ENCODE measurements at places on chromosomes 6 and 20. TPM values are rescaled to one million over a fixed set of nuclear protein-coding genes. Genes with fewer than 3 reads are reported as not detected.
A peak's percentile ranks its signal among the peaks of the same experiment; 100 is the strongest.

DNA sequence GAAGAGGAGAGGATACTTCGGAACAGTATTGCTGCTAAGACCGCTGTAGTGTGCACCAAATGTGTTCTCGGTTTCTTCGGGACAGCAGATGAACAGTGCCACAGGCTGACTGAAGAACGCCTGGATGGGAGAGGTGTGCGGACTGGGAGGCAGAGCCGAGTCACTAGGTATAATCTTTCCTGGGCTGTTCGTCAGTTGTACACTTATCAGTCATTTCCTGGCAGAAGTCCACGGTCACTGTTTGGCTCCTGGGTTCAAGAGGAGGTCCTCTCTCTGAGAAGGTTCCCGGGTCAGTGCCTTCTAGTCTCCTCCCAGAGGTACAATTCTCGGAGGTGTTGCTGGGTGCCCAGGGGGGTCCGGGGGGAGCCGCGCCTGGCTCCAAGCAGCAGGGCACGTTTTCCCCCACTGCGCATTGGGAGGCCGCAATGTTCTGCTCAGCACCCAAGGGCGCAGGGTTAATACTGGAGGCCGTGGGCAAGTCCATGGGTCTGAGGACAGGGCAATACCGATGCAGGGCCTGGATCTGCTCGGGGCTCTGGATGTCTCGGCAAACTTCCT lies 38.1 kb downstream of the GJA10 start:
- DNase-seq: no peak

DNA sequence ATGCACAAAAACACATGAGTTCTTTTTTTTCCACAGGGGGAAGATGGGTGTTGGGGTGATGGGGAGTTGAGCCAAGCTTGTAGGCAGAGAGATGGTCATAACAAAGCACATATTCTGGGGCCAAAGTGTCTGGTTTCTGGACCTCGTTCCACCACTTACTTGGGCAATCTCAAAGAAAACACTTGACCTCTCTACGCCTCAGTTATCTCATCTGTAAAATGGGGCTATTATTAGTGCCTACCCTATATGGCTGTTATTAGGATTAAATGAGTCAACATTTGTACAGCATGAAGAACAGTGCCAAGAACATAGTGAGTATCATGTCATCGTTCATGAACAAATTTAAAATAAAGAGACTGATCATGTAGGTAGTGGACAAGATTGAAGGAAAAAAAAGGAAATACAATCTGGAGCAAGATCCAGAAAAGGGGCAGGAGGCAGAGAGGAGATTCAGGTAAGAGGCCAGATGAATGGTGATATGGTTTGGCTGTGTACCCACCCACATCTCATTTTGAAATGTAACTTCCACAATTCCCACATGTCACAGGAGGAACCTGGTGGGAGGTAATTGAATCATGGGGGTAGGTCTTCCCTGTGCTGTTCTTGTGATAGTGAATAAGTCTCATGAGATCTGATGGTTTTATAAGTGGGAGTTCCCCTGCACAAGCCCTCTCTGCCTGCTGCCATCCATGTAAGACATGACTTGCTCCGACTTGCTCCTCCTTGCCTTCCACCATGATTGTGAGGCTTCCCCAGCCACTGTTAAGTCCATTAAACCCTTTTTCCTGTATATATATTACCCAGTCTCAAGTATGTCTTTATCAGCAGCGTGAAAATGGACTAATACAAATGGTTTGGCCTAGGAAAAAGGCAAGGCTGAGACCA lies 14.2 kb downstream of the EEF1E1 start:
- DNase-seq: no peak

DNA sequence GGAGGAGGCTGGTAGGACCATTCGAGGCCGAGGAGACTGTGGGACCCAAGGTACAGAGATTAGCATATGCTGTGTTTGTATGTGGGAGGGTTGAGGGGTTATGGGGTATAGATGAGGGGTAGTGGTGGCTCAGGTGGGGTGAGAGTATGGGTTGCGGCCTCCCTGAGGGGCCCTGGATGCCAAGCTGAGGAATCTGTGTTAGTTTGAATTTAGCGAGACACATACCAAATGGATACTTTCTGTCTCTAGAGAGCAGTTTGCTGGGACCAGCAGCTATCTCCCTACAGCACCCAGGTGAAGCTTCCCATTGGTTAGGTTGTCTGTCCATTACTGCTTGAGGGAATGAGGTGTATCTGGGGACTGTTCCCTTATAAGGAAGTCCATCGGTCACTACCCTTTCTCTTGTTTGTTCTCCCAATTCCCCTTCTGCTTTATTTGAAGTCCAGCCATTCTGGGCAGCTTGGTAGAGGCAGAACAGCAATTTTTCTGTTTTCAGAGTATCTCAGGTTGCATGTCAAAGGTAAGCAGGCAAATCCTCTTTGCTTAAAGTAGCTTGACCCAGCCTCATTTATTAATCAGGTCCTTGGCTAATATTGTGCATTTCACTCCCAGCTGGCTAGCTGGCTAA lies 15.2 kb downstream of the CHMP4B start:
- DNase-seq: no peak

DNA sequence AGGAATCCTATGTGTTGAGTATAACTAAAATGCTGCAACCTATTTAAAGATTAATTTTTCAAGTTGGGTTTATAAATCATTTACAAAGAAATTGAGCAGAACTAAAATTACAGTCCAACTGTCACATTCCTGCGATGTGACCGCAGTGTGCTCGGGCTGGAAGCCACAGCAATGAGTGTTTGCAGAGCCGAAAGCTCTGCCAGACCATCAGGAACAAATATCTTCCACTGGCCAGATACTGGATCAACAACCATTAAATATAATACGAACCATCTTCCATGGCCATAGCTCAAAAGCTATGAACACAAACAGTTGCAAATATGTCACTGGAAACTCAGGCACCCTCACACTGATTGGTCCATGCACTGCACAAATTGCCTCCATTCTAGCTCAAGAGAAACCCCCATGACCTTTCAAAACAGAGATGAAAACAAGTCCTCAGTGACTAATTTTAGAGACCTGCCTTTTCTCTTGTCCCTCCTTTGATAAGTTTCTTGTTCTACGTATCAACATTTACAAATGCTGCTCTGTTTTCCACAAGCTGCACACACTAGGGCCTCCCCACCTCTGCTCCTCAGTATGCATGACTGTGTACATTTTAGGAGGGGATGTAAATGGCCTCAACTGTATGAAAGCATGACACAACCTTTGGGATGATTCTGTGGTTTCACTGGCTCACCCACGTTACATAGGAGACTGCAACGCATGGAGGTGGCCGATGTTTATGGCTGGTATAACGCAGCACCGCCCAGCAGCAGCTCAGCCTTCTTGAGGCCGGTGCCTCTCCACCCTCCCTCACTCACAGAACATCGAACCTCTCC lies 171.7 kb downstream of the WDR27 start:
- DNase-seq: no peak

GRCh38 chr6:146543940-146544615 lies 445 bp downstream of the RAB32 start:
- DNase-seq: peak; percentile 54

- DNase-seq: no peak
Measured at GRCh38 chr6:7546896-7547295, 5.4 kb downstream of the DSP start.

DNA sequence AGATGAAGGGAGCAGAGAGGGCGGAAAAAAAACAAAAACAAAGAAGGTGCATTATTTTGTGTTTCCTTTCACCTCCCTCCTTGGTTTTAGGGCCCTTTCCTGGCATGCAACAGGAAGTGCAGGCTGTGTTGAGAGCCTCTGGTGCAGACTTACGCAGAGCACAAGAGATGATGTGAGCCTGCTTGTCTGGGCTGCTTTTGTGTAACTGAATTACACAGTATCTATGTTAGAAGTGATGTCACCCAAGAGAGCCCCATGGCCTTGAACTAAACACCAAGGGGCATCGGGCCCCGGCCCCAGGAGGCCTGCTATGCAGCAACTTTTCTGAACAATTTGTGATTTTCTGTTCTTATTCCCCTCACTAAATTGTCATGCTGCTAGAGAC lies 25.5 kb downstream of the GNAS start:
- no peak for DNase-seq

DNA sequence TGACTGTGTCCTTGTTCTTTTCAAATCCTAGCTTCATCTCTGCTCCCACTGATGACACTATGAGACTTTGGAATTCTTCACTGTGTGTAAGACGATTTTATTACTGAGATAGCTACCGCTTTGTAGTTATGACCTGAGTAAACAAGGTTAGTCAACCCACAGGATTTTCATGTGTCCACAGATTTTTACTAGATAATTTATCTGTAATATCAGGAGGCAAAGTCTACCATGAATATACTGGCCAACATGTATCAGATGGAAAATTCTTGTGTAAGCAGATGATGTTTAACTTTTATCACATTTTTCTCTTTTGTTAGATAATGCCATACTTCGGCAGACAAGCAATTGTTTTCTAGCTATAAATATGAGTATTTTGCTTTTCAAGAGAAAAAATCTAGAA lies 119.8 kb downstream of the SGK1 start:
- no peak for DNase-seq

- no peak for DNase-seq
Measured at GRCh38 chr20:61444637-61445036, 192.6 kb downstream of the CDH4 start.

DNA sequence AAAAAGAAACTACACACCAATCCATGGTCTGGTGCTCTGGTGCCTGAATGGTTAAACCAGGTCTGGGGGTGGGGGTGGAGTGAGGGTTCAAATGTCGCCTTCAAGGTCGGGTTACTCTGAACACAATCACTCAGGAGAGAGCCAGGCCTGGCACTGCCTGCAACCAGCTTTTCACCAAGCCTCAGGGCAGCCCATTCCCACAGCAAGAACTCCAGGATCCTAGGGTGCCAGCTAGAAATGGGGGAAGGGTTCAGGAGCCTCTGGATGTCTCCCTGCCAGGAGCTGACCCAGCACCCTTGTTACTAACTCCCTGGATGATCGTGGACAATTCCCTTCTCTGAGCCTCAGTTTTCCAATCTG lies 6.7 kb downstream of the SDC4 start:
- DNase-seq: no peak

DNA sequence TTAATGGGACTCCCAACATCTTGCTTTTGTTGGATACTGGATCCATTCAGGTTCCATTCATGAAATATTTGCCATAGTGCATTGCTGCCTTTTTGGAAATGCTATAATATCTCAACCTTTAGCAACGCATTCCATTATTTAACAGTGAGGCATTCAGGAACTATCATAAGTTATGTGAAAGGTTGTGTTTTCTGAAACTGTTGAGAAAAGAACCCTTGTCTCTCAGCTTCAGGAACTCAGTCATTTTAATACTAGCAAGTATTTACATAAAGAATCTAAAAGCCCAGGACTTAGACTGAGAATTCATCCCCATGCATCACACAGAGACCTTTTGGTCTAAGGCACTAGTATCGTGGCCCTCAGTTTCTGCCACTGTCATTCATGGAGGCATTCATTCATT lies 24.9 kb upstream of the SASH1 start:
- DNase-seq: no peak

DNA sequence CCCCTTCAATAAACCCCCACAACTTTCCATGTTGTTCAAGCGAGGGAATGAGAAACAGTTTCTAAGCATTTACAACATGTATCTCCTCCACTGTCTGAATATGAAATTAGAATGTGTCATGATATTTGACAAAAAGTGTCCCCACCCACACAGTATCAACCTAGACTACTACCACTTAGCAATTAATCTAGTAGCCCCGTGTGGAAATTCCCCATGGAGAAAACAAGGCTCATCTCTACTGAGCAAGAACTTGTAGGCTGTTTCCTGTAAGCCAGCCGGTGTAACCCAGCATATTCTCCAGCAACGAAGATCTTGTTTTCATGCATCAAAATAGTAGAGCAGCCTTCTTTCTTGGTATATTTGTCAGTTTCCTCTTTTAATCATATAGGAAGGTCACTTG lies 115.0 kb downstream of the IRF4 start:
- DNase-seq: no peak

GRCh38 chr20:8175741-8176675 lies 43.9 kb downstream of the PLCB1 start:
- DNase-seq: no peak

GRCh38 chr20:58160451-58161061 lies 67.9 kb downstream of the ANKRD60 start:
- DNase-seq: no peak

GRCh38 chr6:31541059-31541657 lies 645 bp downstream of the DDX39B start:
- peak; percentile 69 for DNase-seq

DNA sequence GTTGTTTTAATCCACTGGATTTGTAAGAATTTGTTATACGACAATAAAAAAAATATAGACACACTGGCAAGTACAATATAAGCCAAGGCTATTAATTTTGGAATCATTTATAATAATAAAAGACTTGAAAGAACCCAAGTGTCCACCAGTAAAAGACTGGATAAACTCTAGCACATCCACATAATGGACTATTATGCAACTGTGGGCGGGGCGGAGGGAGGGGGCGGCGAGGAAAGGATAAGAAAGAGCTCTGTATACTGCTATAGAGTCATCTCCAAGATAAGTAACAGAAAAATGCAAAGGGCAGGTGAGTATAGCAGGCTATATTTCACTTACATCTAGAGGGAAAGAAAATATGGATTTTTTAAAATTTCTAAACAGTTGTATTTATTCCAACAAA lies 123.3 kb downstream of the TBC1D32 start:
- no peak for DNase-seq

GRCh38 chr6:51934098-51934497 lies 153.3 kb downstream of the PKHD1 start:
- no peak for DNase-seq

DNA sequence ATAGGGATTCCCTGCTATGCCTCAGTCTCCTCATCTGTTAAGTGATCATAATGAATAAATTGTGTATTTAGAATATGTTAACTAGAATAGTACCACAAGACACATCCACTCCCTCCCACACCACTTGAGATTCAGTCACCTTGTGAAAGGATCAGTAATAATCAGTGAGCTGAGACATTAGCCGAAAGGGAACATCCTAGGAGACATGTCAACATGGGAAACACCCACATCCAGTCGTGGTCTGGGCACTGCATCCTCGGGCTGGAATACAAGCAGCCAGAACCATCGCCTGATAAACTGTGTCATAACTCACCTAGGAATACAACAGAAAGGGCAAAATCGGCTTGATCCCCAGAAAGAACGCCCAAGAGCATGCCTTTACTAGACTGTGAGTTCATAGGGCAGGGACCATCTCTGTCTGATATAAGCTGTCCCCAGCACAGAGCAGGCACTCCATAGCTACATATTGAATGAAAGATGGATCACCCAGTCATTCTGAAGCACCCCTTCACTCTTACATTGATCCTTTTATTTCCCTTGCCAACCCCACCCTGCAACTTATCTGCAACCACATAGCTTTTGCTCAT lies 23.9 kb downstream of the RIPOR2 start:
- DNase-seq: no peak

The ME1 gene
- total RNA-seq: 10.1 TPM

The SLC22A23 gene
- 42.4 TPM for total RNA-seq

The CITED2 gene
- total RNA-seq: 67.0 TPM

The MAN1A1 gene
- total RNA-seq: 56.8 TPM

Measured in ureter (tissue), 1 donor.